Activated CD4-positive, alpha-beta T cell treated with anti-CD3 and anti-CD28 coated beads for 4 hours (primary cell): ENCODE measurements at places on chromosomes 2 and 18.

- no peak for DNase-seq
Observed at GRCh38 chr18:57666818-57667497, 45.3 kb upstream of the NARS1 start.

- no peak for DNase-seq
Observed at GRCh38 chr2:187215532-187216240, 232.4 kb downstream of the CALCRL start.

- no peak for DNase-seq
Observed at GRCh38 chr2:168215813-168216212, 31.6 kb downstream of the STK39 start.

GRCh38 chr2:134782792-134783191 lies 55.6 kb upstream of the ACMSD start:
- DNase-seq = no peak

DNA sequence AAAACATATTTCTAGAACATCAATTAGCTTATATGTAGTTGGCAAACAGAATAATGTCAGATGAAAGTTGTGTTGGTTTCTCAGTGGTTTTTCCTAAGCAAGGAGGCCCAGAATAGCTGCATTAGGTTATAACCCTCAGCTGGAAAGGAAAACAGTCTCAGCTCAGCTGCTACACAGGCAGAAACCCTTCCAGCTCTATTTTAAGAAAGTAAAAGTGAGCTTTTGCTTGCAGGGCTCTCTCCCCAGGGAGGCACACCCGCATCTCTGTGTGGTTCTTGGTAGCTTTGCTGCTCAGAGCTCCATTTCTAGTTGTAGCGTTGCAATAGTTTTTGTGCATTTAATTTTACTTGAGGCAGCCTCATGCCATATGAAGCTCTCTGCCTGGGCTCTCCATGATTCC lies 54.6 kb downstream of the PIKFYVE start:
- DNase-seq = no peak

DNA sequence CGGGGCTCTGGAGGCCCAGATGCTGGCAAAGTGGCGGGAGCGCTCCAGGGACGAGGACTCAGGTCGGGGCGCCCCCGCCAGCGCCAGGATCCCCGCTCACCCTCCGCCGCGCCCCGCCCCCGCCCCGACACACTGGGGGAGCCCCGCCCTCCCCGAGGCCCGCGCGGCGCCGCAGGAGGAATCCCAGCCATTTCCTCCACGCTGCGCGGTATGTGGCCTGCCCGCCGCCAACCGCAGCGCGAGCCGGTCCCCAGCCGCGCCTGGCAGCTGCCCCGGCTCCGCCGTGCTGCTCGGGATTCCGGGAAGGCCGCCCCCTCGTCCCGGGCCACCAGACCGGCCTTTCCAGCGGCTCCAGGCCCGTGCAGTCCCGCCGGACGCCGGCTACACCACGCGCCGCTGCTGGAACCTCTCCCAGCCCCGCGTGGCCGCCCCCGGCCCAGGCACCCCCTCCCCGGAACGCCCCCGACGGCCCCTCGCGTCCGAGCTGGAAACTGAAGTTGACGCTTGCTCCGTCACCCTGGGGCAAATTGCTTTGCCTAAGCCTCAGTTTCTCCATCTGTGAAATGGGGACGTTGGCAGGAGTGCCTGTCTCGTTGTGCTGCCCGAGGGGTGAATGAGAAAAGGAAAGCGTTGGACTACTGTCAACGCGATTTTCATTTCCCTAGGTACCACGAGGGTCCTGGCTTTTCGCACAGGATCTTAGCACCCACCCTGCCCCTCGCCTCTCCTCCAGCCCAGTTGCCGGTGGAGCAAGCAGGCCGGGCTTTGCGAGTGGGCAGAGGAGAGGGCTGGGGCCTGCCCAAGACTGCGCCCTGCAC lies 53.6 kb downstream of the PKDCC start:
- DNase-seq = peak; percentile 53

GRCh38 chr2:26853751-26854150 lies 5.8 kb downstream of the DPYSL5 start:
- DNase-seq = no peak

GRCh38 chr2:132915812-132916549 lies 246.0 kb upstream of the LYPD1 start:
- no peak for DNase-seq

DNA sequence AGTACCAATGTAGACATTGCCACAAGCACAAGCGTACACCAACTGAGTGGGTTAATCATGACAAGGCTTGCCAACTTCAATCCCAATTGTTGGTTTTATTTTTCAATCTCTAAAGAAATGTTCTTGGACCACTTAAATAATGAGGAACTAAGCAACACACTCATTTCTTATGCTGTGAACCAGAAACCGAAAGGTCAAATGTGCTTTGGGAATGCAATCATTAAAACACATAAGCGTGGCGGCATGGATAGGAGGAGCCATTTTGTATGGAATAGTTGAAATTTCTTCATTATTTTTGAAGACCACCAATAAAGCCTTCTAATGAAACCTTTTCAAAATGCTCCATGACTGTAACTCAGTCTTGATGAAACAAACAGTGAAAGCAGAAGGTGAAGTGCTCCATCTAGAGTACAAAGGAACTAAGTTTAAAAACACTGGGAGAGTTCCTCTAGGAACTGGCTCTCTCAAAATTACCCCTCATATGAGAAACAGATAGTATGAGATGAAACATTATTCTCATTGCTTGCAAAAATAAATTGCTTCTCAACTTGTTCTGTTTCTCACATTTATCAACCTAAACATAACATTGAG lies 113.2 kb upstream of the CHST9 start:
- DNase-seq = no peak

GRCh38 chr18:39602131-39602530 lies 2036.5 kb upstream of the CELF4 start:
- no peak for DNase-seq

- DNase-seq = no peak
Observed at GRCh38 chr2:16755442-16755841, 89.8 kb upstream of the CYRIA start.

GRCh38 chr2:25988134-25988533 lies 5.8 kb upstream of the KIF3C start:
- DNase-seq = no peak

- DNase-seq = no peak
Observed at GRCh38 chr2:156837635-156838370, 401.6 kb downstream of the GPD2 start.

- DNase-seq = no peak
Observed at GRCh38 chr18:32507093-32507492, 36.4 kb upstream of the GAREM1 start.

DNA sequence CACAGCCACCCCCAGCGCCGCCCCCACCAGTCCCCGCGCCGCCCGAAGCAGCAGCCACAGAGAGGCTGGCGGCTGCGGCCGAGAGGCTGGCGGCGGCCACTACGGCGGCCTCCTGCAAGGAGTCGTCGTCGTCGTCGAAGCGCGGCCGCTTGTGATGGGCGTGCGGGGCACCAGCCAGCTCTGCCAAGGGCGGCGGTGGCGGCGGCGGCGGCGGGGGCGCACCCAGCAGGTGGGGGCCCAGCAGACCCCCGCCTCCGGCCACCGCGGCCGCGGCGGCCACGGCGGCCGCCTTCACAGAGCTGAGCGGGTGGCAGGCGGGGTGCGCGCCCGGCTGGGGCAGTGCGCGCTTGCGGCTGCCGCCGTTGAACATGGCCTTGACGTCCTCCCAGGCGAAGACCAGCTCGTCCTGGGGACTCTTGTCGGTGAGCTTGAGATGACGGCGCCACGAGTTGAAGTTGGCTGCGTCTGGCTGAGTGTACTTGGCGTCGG lies 3.3 kb downstream of the SKOR2 start:
- no peak for DNase-seq

DNA sequence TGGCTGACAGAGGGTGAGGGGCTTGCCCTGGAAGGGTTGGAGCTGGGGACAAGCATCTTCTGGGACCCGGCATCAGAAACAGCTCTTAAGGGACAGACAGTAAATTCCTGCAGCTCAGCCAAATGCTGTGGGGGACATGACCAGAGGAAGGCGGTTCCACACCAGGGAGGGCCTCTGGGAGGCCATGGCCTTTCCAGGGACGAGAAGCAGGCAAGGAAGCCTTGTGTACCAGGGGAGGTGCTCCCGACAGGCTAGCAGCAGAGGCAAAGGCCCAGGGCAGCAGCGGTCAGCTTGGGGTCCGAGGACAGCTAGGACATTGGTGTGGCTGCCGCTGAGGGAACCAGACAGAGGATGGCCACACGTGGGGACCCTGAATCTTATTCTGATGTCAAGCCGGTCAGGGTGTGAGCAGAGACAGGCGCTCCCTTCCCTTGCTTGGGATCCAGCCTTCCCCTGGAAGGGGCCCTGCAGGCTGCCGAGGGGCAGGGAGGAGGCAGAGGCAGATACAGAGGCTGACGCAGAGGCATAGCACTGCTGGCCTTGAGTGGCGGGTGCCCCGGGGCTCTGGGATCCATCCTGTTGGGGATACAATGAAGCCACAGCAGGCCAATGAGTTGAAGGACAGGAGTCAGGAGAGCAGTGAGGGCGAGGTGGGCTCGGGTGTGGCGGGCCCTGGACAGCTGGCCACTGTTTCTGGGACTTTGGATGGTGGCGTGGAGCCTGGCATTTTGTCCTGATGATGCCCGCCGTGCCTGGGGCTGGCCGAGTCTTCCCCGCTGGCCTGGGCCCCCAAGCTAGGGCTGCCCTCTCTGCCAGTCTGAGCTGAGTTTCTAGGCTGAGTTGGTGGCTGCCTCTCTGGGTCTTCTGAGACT lies 64.1 kb upstream of the GPC1 start:
- DNase-seq = no peak

- DNase-seq = no peak
Observed at GRCh38 chr2:46913471-46914381, 1.9 kb downstream of the MCFD2 start.

- no peak for DNase-seq
Observed at GRCh38 chr2:123928358-123928757, 96.7 kb upstream of the CNTNAP5 start.

DNA sequence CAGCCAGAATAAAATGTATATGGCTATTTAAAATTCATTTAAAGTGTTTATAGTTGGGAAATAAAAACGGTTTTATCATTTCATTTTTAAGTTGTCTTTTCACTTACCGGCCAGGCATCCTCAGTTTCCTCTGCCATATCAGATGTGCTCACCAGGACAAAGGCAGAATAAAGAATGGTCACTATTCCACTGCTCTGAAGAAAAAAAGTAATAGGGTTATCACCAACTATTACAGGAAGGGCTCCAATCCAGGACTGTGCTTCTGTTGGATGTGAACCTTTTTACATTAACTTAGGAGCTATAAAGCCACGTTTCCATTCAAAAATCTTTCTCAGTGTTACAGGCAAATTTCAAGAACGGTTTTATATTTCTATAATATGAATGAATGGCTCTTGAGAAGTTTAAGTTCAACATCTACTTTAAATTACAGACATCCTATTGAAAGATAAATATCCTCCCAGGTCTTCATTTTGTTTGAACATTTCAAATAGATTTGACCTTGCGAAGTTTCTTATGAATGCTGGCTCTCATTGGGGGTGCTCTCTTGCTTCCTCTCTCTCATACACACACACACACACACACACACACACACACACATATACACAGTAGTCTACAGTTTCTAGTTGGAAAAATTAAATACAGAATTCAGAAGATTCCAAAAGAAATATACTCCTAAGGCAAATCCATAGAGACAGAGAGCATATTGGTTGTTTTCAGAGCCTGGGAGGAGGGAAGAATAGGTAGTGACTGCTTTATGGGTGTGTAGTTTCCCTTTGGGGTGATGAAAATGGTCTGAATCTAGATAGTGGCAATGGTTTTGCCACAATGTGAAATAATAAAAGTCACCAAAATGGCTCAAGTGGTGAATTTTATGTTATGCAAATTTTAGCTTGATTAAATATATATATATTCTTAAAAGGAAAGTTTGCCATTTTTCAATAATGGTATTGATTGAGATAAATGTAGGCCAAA lies 2.9 kb upstream of the SLC40A1 start:
- DNase-seq = no peak

DNA sequence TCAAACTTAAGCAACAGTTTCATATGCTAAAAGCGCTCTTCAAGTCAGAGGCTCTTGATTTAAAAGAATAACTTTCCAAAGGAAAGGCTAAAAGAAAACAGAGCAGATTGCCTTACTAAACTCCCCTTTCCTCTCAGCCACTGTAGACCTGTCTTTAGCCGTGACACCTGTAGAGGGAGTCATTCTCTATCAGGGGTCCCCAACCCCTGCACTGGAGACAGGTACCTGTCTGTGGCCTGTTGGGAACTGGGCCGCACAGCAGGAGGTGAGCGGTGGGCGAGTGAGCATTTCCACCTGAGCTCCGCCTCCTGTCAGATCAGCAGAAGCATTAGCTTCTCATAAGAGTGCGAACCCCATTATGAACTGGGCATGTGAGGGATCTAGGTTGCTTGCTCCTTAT lies 9.6 kb downstream of the SLC14A1 start:
- DNase-seq = no peak

GRCh38 chr2:223635080-223635479 lies 32.9 kb upstream of the SCG2 start:
- no peak for DNase-seq

GRCh38 chr2:20662308-20662937 lies 4.5 kb upstream of the GDF7 start:
- DNase-seq = no peak

- DNase-seq = no peak
Observed at GRCh38 chr18:45505497-45506206, 109.6 kb upstream of the SLC14A2 start.

DNA sequence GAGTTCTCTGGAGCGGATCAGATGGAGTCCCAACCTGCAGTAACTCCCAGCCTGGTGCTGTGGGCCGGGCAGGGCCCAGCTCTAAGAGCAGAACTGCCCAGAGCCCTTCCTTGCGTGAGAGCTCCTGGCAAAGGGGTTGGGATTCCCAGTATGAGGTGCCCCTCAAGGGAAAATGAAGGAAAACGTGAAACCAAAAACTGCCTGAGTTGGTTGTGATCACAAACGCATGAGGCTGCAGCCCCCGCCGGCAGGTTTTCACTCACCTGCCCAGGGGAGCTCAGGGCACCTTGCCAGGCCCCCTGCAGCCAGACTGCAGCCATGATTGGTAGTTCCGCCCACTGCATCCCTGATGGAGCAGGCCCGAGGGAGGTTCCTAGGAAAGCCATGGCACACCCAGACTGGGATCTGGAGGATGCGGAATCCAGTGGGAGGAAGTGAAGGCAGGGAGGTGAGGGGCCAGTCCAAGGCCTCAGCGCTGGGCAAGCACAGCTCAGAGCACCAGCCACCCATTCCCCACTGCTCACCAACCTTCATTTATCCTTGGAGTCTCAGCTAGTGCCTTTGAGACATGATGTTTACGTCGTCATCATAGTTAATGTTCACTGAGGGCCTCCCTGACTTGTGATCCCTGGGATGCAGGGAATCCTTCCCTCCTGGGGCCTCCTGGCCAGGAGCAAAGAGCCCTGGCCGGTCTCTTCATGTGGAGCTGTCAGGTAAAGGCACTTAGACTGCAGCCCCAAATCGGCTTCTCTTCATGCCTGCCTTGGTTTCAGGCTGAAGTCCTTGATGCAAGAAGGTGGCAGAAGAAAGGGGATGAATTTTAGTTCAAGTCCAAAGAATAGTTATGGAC lies 103.2 kb downstream of the INHBB start:
- no peak for DNase-seq

GRCh38 chr2:67798541-67799160 lies 264.2 kb downstream of the C1D start:
- no peak for DNase-seq

DNA sequence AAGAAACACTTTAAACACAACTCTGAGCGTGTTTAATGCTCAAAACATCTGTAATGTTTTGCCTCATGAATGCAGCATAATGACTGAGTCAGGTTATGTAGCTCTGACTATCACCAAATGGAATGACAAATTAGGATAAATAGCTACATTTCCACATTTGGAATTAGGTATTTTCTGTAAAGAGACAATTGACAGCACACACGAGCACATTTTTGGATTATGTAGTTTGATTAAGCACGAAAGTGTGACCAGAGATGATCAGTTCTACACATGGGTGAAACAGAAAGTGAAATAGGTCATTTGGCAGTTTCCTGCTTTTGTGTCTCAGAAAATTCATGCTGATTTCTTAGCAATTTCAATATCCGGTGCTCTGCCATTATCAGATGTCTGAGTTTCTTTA lies 29.0 kb downstream of the LPIN1 start:
- no peak for DNase-seq
